Right atrium auricular region (tissue), 2 donors: ENCODE measurements at places on chromosomes 1 and 21. TPM values are rescaled to one million over a fixed set of nuclear protein-coding genes. Genes with fewer than 3 reads are reported as not detected.

The RPRD2 gene
- 18.5 TPM for total RNA-seq

The TEDDM1 gene
- total RNA-seq, result not detected

The RALGPS2 gene
- 16.1 TPM for total RNA-seq

The CRNN gene
- total RNA-seq, result not detected

GRCh38 chr1:42282867-42283583 is 52.0 kb downstream of the FOXJ3 start:
- H3K36me3 ChIP-seq, result no peaks in the 10 kb centered on the region
- no peak for DNase-seq
- no peak overlapping the region for H3K27ac ChIP-seq
- no peaks in the 10 kb centered on the region for H3K27me3 ChIP-seq
- H3K4me1 ChIP-seq, result no peaks in the 10 kb centered on the region
- no peak overlapping the region for H3K4me3 ChIP-seq

- H3K4me3 ChIP-seq, result peak overlapping the region; percentile 76
- no peaks in the 10 kb centered on the region for H3K27me3 ChIP-seq
- H3K27ac ChIP-seq, result peak overlapping the region; percentile 92
- no peak for DNase-seq
These were observed 1.3 kb downstream of the SCYL3 start for GRCh38 chr1:169892176-169892926.

DNA sequence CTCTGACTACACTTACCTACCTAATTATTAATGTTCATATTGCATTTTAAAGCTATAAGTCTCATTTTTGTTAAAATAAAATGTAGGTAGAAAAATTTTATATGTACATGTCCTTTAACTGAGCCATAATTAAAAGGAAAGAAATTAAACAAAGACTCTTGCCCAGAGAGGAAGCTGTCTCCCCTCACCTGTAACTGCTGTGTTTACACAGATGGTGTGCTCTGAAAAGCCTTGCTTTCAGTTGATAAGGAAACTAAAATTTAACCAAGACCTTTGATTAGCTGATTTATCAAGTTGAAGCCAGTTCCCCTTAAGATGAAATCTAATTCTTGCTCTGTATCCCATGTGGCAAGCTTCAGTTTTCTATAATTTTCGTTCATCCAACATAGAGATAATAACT is 213.5 kb downstream of the LYPLAL1 start:
- no peaks in the 10 kb centered on the region for H3K27me3 ChIP-seq
- no peak overlapping the region for H3K27ac ChIP-seq
- H3K4me1 ChIP-seq, result no peaks in the 10 kb centered on the region
- H3K4me3 ChIP-seq, result no peak overlapping the region
- DNase-seq, result no peak

DNA sequence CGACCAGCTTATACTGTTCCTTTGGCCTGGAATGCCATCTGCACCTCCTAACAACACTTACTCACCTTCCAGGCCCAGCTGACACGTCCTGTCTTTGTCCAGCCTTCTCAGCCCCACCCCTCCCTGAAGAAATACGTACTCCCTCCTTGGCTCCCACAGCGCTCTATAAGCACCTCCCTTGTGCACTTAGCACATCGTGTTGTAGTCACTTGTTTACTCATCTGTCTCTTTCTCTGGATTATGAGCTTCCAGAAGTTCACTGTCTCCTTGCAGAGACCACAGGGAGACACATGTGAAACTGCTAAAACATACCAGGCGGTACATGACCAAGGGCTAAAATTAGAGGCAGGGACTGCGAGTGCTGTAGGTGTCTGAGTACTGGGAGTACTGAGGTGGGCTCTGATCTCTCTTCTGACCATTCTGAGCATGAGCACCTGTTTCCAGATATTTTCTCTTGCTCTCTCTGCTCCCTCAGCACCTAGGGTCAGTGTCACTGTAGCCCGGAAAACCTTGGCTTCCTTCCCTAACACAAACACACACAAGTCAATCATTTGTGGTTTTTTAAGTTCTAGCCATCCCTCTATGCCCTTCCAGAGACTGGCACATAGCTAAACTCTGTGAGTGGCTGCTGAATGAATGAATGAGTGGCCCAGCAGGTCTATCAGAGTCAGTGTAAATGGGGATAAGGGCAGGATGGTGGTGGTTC is 5.1 kb downstream of the DCST1 start:
- no peak overlapping the region for H3K4me3 ChIP-seq
- no peaks in the 10 kb centered on the region for H3K4me1 ChIP-seq
- H3K36me3 ChIP-seq, result no peaks in the 10 kb centered on the region
- no peaks in the 10 kb centered on the region for H3K27me3 ChIP-seq
- DNase-seq, result no peak

DNA sequence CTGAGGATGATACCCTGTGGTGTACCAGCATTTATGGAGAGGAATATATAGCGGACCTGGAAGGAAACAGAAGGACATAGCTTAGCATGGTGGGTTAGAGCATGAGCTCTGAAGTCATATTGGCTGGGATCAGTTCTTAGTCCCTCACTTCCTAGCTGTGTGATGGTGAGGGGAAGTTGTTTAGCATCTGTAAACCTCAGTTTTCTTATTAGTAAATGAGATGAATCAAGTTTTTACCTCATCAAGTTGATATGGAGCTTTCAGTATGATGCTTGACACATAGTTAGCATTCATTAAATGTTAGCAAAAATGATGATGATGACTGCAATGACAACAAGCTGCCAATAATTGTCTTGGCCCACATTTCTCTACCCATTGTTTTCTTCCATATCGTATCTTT is 84.8 kb downstream of the NEK7 start:
- H3K27me3 ChIP-seq, result no peaks in the 10 kb centered on the region
- H3K4me3 ChIP-seq, result no peak overlapping the region
- no peak overlapping the region for H3K27ac ChIP-seq

DNA sequence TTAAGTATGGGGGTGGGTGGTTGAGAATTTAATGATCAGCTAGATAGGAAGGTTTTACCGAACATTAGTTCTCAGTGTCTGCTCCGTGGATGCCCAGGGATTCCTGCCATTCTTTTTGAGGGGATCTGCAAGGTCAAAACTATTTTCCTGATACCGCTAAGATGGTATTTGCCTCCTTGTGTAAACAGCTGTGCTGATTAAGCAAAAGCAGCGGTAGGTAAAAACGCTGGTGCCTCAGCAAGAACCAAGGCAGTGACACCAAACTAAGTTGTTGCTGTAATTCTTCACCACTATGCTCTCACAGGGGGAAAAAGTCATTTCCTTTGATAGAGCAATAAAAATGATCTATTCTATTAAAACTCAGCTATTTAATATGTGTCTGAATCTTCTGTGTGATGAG is 229.0 kb downstream of the FMN2 start:
- H3K36me3 ChIP-seq, result no peaks in the 10 kb centered on the region
- no peaks in the 10 kb centered on the region for H3K4me1 ChIP-seq
- H3K27ac ChIP-seq, result no peak overlapping the region
- no peak for DNase-seq

DNA sequence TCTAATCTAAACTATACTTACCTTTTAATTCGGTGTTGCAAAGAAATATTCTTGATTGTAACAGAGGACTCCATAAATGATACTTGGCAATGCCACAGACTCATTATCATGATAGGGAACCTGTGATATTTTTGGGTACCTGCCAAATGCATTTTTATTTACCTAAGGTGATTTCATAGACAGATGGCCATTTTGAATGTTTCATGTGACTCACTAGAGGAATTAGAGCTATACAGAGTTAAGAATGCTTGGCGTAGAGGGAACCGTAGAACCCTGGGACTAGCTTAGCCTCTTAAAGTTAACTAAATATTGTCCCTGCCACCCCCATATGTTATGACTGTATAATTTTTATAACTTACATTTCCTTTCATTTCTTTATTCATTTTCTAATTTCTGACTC is 136.1 kb downstream of the DISP1 start:
- no peaks in the 10 kb centered on the region for H3K4me1 ChIP-seq
- no peak overlapping the region for H3K4me3 ChIP-seq
- DNase-seq, result no peak
- H3K36me3 ChIP-seq, result no peaks in the 10 kb centered on the region
- no peak overlapping the region for H3K27ac ChIP-seq

- no peaks in the 10 kb centered on the region for H3K27me3 ChIP-seq
- H3K36me3 ChIP-seq, result no peaks in the 10 kb centered on the region
- H3K4me3 ChIP-seq, result no peak overlapping the region
- no peaks in the 10 kb centered on the region for H3K4me1 ChIP-seq
These were observed 41.0 kb upstream of the ACTRT2 start for GRCh38 chr1:2980073-2980791.
